ENCODE measurements at places on chromosomes 13 and 19. TPM values are rescaled to one million over a fixed set of nuclear protein-coding genes. Genes with fewer than 3 reads are reported as not detected.

DNA sequence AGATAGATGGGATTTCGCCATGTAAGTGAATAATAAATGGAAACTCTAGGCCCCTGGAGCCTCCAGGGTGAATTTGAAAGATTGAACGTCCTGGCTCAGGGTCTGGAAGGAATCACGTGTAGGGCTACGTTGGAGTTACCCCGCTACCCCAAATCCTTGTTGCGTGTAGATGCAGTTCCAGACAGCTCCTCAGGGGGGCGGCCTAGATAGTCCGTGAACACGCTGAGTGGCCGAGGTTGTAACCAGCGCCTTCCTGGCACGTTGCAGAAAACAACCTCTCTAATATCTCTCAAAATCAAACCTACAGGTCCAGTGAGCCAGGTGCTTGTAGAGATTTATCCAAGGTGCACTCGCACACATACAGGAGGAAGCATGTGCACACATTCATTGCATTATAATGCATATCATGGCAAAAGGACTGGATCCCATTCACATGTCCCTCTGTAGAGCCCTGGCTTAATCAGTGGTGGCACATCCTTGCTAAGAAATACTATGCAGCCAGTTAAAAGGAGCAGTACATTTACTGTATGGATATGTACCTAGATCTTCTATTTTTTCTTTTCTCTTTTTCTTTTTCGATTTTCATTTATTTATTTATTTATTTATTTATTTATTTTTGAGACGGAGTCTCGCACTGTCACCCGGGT lies 2.5 kb upstream of the KEAP1 start:
- DNase-seq, result peak; percentile 87

DNA sequence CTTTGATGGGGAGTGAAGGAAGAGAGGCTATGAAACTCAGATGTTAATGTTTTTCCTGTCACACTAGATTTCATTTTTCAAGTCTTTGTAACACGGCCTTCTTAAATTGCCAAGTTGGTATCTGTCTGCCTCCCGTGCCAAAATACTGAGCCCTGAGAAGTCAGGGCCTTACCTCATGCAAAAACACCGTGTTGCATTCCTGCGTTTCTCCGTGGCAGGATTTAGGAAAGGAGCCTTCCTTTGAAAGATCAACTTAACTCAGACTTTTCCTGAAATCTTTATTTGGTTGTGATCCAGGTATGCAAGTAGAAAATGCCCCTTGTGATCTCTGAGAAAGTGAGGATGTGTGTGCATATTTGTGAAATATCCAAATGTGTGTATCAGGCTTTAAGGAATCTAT lies 1291.0 kb upstream of the SLC10A2 start:
- DNase-seq, result no peak

- DNase-seq, result no peak
Measured at GRCh38 chr13:95497381-95497807, 55.1 kb upstream of the CLDN10 start.

- DNase-seq, result no peak
Measured at GRCh38 chr19:11570039-11570462, 7.4 kb downstream of the ACP5 start.

The CEACAM4 gene
- total RNA-seq, result not detected
